ENCODE measurements at places on chromosomes 4 and X.

GRCh38 chrX:8815460-8816065 lies 14.4 kb upstream of the FAM9A start:
- peak; percentile 13 for DNase-seq

DNA sequence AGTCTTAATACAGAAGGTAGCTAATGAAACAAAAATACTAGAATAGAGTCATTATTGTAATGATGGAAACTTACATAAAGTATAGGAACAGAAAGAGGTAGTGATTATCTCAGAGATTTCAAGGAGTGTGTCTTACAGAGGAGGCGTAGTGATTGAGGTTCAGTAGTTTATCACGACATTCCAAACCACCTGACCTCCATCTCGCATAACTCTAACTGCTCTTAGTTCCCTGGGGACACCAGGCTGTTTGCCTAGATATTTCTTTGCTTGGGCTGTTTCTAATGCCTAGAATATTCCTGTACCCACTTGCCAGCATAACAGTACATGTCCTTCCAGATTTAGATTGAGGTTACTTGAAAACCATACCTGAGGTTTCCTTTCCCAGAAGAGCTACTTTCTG lies 29.1 kb downstream of the STAG2 start:
- DNase-seq: no peak

GRCh38 chr4:123503698-123504363 lies 107.2 kb downstream of the SPRY1 start:
- DNase-seq: no peak

GRCh38 chr4:15375667-15376066 lies 52.2 kb upstream of the C1QTNF7 start:
- peak; percentile 41 for DNase-seq

- DNase-seq: no peak
Measured at GRCh38 chr4:42050516-42051249, 60.4 kb downstream of the SLC30A9 start.

GRCh38 chrX:10007621-10008020 lies 40.5 kb downstream of the CLDN34 start:
- DNase-seq: no peak

GRCh38 chr4:99647071-99647470 lies 10.6 kb downstream of the C4orf54 start:
- DNase-seq: no peak

DNA sequence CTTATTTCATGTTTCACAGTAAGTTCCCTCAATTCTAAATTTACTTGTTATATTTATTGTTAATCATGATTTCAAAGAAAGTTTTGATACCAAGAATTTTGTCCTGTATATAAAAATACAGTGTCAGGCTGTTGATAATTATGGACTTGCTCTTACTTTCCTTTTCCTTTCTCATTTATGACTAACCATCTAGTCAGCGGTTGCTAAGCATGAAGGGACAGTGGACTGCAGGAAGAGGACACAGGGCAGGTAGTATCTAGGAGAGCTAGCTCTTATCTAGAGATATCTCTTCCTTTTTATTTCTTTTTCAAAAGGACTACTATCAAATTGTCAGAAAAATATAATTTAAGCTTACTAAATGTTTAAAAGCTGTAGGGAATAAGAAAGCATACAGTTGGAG lies 1.6 kb downstream of the OPRPN start:
- no peak for DNase-seq

Data from skin of body (tissue), 3 donors.